Stimulated activated CD8-positive, alpha-beta memory T cell treated with anti-CD3 and anti-CD28 coated beads, Interleukin-4, amount 100 ng/mL, for 1 hour (primary cell): ENCODE measurements at places on chromosomes 16 and 17.

DNA sequence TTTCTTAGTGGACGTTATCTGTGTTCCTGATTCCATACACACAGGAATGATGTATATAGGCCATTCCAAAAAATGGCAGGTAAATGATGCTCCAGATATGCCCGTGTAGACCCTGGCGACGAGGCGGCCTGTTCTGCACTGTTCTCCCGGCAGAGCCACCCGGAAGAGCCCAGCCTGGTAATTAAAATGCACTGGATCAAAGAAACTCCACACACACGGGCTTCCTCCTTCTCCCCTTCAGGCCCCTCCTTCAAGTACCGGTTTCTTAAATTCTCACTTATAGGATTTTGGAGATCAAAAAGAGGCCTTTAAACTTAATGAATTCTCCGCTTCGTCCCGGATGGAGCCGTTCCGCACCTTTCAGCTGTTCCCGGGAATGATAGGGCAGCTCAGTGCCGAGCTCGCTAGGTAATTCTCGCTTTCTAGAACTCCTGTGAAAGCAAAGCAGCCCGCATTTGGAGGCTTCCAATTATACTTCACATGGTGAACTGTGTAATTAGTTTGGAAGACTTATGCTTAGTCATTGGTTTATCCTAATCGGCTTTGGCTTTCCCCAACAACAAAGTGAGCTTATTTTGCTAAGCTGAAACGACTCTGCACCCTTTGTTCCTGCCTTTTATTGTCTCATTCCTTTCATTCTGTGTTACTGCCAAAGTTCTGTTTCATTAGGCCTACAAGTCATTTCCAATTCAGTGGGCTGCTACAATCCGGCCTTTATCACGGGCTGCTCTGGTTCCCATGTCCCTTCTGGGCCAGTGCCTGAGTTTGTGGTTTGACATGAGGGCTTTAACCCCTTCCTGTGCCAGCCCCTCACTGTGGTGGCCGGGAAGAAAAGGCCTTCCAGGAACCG is 150.0 kb downstream of the MSI2 start:
- DNase-seq = no peak

GRCh38 chr16:20881503-20881878 is 18.7 kb downstream of the DCUN1D3 start:
- DNase-seq = no peak

- no peak for DNase-seq
Observed at GRCh38 chr16:58105631-58106030, 23.6 kb downstream of the CFAP20 start.

DNA sequence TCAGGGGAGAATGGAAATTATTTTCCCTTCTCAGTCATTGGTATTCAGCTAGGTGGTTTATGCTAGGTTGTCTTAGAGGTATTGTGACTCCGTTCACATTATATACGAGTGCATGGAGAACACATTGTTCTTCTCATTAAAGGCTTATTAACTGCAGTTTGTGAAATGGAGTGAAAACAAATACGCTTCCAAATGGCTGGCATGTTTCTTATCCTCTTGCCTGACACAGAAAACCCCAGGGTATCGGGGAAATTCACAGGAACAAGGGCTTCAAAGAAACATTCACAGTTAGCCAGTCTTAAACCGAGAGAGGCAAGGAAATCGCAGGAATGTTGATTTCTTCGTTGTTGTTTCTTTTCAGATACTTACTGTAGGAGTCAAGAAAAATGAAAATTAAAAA is 1047.9 kb upstream of the RBFOX1 start:
- DNase-seq = no peak

GRCh38 chr17:51000835-51001638 is 119.6 kb downstream of the SPAG9 start:
- no peak for DNase-seq

DNA sequence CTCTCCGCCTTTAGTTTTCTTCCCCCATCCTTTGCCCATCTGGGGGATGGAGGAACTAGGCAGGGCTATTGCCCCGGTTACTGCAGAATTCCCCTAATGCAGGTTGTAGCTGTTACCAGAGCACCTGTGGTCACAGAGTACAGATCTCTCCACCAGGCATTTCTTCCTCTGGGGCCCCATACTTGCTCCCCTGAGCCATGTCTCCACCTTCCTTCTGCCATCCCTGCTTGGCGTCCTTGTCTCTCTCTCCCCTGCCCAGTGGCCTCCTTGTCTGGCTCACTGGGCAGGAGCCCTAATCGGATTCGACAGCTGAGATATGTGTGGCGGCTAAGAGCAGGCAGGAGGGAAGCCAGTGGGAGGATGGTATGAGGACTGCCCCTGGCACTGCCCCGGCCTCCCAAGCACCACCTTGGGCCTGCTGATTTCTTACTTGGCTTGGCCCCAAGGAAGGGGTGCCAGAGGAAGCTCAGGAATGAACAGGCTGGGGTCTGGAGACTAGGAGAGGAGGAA is 2.0 kb downstream of the RARA start:
- no peak for DNase-seq

DNA sequence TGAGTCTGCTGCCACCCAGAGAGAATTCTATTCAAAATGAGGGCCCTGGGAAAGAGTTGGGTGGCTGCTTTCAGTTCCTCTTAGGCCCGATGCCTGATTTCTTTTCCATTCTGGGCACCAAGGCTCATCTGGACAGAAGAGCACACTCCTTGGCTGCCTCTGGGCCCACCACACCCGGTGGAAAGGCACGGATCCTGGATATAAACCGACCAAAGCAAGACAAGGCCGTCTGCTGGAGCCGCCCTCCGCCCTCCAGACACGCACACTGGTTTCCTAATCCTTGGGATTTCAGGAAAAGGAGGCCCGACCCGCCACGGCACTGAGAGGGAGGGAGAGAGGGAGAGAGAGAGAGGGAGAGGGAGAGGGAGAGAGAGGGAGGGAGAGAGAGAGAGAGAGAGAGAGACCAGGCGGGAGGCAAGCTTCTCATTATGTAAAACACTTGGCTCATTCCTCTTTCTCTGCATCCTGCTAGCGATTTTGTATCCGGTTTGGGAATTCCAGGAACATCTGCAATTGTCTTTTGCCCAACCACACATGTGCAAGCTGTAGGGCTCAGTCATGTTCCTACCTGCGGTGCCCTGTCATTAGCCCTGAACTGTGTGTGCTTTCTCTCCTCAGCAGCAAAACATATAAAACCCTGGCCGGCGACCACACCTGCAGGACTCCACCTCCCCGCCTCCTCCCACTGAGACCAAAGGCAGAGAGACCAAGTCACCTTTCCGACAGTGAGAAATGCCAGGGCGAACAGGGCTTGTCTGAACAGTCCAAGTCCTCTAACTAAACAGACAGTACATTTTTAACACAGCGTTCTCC is 347.2 kb downstream of the SOX9 start:
- DNase-seq = no peak

DNA sequence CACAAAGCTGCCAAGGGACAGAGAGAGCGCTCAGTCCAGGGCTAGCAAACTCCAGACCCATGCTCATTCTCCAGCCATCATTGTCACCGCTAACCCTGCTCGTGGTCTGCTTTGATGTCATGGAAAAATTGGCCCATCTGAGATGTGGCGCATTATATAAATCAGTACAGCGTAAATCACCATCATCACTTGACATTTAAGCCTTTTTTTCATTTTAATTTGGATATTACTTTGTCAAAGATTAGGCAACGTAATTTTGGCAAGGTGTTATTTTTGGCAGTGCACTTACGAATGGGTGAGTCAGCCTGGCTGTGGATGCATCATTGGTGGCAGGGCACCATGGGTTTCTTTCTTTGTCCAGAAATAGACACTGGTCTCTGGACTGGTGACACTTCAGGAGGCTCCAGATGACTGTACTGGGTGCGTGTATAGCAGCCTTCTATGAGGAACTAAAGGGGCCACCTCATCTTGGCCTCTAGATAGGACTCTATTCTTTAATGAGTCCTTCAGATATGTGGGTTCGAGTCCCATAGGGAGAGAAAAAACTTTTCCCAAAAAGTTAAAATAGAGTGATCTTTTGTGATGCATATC is 166.3 kb downstream of the MSI2 start:
- DNase-seq = no peak

- DNase-seq = no peak
Observed at GRCh38 chr17:69501591-69502468, 87.3 kb downstream of the MAP2K6 start.

GRCh38 chr16:3401719-3402397 is 843 bp downstream of the ZNF174 start:
- DNase-seq = no peak

DNA sequence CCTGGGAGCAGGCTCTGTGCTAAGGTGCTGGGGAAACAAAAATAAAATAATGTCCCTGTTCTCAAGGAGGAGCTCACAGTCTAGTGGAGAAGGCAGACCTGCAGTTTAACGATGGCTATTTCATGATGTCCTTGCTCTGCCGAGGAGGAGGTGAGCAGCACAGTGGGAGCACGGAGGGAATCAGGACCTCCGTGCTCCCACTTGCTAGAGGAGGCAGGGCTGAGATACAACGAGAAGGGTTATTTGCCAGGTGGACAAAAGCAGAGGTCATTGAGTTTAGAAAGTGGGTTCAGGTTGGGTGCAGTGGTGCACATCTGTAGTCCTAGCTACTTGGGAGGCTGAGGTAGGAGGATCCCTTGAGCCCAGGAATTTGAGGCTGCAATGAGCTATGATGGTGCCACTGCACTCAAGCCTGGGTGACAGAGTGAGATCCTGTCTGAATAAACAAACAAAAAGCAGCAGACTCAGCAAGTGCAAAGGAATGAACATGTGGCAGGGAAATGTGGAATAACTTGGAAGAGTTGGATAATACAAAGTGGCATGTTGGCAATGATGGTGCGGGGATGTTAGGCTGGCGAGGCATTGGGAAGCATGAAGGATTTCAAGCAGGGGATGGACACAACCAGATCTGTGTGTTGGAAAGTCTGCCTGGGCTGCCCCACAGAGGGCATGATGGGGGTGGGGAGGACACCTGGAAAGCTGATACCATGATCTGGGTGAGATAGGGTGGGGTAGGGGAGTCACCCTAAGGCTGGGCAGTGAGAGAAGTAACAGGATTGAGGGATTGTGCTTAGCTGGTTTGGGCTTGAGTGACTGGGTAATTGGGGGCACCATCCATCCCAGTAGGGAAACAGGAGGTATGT is 12.8 kb upstream of the TNS4 start:
- no peak for DNase-seq

DNA sequence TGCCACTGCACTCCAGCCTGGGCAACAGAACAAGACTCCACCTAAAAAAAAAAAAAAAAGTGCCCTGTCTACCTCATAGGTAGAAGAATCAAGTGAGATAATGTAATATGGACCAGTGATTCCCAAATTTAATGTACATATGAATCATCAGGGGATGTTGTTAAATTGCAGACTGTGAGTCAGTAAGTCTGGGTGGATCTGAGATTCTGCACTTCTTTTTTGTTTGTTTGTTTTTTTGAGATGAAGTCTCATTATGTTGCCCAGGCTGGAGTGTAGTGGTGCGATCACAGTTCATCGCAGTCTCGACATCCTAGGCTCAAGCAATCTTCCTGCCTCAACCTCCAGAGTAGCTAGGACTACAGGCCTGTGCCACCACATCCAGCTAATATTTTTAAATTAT is 31.6 kb downstream of the HOXB1 start:
- DNase-seq = no peak

DNA sequence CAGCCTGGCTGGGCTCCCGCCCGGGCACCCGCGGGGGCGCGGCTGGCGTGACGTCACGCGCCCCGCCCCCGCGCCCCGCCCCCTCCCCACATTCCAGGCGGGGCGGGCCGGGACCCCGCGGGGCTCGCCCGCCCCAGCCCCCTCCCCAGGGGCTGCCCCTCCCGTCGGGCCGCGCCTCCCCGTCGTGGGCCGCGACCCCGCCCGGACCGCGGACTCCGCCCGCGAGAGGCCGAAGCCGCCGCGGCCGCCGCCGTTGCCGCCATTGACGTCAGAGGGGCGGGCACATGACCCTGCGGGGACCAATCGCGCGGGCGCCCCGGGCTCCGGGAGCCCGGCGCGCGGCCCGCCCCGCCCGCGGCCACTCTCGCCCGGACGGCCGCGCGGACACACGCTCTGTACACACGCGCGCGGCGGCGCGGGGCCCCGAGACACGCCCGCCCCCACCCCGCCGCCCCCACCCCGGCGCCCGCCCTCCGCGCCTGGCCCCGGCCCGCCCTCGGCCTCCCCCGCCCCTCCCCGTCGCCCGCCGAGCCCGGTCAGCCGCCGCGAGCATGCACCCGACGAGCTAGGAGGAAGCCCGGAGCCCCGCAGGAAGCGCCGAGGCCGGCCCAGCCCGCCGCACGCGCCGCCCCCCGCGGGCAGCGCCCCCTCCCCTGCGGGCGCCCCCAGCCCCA is at the start of gene CMIP:
Gene CMIP, plus strand, starts transcription at position 361 of the 674 bp plus-strand sequence.
- DNase-seq = peak; percentile 47

DNA sequence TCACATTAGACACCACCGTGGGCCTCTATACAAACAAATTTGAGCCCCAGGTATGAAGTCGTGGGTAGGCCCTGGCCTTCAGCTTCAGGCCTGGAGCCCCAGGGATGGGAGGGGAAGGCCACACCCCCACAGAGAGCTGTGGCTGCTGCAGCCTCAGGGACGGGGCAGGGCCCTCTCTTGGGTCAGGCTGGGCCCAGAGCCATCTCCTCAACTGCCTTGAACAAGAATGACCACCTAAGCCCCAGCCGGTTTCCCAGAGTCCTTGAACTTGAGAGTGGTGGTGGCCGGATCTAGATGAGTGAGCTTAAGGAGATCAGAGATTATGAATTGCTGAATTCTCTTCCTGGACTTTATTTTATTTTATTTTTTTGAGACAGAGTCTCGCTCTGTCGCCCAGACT is 18.6 kb downstream of the SCNN1B start:
- DNase-seq = no peak

DNA sequence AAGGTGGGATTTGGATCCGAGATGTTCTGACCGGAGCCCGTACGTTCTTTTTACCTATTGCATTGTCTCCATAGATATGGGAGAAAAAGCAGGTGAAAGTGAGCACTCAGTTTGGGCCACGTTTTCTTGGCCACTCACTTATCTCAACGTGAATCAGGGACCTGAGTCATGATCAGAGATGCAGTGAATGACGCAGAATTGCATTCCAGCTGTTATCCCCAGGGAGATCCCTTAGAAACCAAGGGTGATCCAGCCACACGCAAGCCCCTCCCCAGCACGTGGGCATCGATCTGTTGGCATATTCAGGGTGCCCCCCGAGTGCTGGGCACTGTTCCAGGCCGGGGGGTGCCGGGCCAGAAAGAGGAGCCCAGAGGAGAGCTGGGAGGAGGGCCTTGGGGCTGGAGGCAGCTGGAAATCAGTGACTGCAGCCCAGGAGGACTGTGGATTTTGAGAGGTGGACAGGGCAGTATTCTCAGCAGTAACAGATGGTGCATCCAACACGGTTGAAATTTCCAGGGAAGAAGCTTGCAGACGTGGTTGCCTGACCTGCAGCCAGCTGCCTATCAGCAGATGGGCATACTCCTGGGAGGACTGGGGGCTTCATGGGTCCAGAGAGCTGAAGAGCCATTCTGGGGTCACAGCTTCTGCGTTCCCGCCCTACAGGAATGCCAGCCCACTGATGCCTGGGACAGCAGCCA is 87.2 kb upstream of the CACNG5 start:
- DNase-seq = no peak

GRCh38 chr16:10541366-10541765 is 39.0 kb downstream of the EMP2 start:
- no peak for DNase-seq

DNA sequence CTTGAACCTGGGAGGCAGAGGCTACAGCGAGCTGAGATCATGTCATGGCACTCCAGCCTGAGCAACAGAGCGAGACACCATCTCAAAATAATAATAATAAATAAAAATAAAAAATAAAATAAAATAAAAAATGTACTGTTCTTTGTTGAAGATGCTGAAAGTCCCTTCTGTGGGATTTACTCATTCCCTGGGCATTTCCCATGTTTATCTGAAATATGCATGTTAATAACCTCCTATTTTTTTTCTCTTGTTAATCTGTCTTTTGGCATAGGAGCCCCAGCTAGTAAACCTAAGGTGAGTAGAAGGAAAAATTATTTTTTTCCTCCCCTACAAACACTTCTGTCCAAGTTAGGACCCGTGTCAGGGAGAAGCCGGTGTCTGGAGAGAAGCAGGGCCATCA is 34.4 kb downstream of the TMEM92 start:
- no peak for DNase-seq
